Stimulated activated CD4-positive, alpha-beta T cell treated with anti-CD3 and anti-CD28 coated beads, Interleukin-15, amount 100 ng/mL, for 1 hour (primary cell): ENCODE measurements at places on chromosomes 12 and 14.
A peak's percentile ranks its signal among the peaks of the same experiment; 100 is the strongest.

GRCh38 chr12:64824500-64825142 lies at the start of gene TBC1D30:
TSS of gene TBC1D30 (plus strand) at chr12:64824647. CDS start at chr12:64824880, 233 bp downstream.
- no peak for DNase-seq

DNA sequence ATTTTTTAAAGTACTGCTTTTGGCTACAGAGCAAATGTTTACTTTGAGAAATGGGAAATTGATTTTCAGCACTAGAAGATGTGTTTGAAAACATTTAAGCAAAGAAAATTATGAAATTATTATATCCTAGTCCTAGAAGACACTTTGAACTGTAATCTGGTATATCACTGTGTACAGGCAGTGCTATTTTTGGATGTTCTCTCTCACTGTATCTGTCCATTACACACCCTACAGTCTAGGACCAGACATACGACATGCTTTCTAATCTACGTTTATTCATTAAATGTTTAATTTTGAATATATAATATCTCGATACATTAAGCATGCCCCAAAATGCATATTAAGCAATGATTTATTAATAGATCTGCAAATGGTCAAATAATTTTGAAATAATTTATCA lies 82.5 kb downstream of the ST8SIA1 start:
- no peak for DNase-seq

DNA sequence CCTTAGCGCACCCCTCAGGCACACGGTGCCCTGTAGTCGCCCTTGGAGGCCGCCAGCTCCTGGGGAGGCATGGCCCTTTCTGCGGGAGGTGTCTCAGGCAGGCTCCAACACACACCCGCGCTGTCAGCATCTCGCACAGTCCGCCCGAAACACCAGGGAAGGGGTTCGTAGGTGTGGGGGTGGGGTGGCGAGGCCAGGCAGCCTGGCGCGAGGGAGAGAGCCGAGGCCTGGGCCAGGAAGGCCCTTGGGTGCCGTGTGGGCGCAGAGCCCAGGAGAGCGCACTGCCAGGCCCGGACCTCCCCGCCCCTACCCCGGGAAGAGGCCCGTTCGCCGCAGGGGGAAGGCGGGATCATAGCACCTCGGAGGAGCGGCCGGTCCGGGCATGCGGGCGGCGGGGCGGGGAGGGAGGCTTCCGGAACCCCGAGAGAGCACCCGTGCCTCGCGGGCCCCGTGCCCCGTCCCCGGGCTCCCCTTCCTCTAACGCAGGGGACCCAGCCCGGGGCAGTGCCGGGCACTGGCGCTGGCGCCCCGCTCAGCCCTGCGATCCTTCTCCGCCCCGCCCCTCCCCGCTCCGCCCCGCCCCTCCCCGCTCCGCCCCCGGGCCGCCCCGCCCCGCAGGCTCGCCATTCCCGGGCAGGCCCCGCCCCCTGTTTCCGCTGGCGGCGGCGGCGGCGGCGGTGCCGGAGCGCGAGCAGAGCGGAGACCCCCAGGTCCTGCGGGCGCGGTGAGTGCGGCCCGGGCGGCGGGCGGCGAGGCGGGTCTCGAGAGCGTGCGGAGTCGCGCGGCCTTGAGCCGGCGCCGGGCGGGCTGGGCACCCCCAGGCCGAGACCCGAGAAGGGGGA lies at the start of gene TSPAN9:
TSPAN9 (plus strand) TSS at position 650 of the 842 bp plus-strand sequence. CDS start 123,815 bp downstream, outside the sequence.
- DNase-seq = peak; percentile 45

- DNase-seq = no peak
These were observed at the start of gene NTF3 for GRCh38 chr12:5432011-5432400. TSS of gene NTF3 (plus strand) at chr12:5432108. CDS start at chr12:5432325, 217 bp downstream.

GRCh38 chr12:119412811-119413794 lies 78.6 kb downstream of the CCDC60 start:
- no peak for DNase-seq
